ENCODE measurements at places on chromosomes 3 and 15.
A peak's percentile ranks its signal among the peaks of the same experiment; 100 is the strongest.

DNA sequence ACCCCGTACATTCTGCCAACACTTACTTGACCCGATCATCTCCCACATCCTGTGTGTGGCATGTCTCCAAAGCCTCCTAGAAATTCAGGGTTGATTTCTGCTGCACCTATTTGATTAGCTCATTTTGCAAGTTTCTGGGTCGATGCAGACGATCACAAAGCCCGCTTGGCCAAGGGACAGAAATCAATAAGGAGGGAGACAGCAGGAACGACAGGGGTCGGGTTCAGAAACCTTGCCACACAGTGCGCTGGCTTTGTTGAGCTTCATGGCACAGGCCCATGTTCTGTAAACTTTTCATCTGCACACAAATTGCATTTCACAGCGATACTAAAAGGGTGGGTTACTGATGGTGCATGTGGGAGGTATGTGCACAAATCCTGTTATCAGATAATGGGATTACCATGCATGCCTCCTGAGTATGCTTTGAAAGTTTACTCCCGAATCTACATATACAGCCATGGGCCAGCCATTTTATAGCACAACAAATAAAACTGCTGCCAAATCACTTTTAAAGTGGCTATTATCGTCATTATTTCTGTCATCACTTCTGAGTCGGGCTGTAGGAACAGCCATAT lies 95.9 kb upstream of the ATP11B start:
- no peak for DNase-seq

DNA sequence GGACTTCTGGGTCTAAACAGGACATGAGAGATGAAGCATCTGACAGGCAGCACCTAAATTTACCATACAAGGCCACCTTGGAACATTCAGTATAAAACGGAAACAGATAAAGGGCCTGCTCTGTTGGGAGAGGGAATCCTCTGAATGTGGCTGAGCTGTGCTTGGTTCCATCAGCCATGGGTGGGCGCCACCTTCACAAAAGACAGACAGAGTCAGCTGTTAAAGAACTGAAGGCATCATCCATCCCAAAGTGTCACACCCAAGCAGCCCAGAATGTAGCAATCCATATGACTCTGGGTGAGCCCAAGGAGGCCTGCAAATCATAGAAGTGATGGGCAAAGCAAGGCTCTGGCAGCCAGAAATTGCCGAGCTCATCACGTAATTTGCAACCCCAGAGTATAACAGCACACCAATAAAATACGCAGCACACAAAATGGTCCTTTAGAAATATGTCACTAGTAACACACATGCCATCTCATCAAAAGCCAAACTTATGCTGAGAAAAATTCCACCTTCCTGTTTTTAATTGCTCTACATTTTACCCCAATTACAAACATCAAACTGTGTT lies 24.8 kb upstream of the RBP1 start:
- no peak for DNase-seq

- no peak for DNase-seq
These were observed 68.8 kb downstream of the DNAJC13 start for GRCh38 chr3:132486099-132486498.

- DNase-seq = no peak
These were observed 207.3 kb downstream of the PLCL2 start for GRCh38 chr3:17091910-17092582.

DNA sequence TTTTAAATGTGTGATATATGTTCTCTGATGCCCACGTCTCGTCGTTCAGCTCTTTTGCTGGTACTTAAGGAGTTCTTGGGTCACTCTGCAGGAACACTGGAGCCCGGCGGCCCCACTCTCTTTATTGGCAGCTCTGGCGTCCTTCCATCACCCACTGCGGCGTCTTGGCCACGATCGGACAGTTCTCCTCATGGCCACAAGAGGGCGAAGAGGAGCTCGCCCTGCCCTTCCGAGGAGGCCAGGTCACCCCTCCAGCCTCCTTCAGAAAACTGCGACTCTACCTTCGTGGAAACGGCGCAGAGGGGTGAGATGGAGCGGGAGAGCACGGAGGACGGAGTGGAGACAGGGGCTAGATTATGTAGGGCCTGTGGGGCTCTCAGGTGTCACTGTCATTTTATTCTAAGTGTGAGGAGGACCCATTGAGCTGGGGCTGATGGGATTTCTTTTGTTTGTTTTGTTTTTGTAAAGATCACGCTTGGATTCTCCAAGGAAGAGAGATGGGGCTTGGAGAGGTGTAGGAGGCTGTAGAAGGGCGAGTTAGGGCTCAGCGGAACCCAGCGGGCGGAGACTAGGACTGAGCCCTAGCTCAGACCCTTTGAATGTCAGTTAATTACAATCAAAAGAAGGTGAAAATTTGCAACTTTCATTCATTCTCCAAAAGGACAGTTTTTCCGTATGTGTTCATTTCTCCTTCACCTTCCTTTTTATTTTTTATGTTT lies 28.0 kb upstream of the GABRA5 start:
- DNase-seq = no peak

DNA sequence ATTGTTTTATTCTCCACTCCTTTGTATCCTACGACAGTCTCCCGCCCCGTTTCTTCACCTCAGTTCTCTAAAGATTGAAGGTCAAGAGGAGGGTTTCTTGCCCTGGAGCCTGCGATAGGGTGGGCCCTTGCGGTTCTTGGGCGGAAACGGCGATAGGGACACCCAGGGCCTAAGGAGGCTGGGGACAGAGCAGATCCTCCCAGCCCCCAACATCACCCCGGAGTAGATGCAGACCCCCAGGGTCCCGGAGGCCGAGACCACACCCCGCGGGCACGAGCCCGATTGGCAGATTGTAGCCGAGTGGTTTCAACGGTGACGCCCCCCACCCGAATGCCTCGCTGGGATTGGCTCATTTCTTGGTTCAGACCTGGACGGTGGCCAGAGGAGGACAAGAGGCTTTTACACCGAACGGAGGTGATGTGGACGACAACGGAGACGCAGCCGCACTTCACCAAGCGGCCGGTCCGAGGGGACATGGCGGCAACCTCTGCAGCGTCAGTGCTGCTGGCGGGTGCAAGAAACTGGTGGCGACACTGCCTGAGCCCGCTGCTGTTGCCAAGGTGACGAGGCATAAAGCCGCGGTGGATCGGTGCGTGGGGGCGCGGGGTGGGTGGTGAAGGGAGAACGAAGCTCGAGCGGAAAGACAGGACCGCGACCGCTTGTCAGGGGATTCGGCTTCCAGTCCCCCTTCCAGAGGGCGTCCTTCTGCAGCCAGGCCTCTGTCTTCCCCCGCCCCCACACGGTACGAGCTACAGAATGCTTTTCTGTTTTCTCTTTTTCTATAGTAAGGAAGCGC lies 19.0 kb upstream of the MCF2L2 start:
- DNase-seq = peak; percentile 81

GRCh38 chr15:28081594-28081993 lies 17.5 kb downstream of the OCA2 start:
- DNase-seq = no peak

DNA sequence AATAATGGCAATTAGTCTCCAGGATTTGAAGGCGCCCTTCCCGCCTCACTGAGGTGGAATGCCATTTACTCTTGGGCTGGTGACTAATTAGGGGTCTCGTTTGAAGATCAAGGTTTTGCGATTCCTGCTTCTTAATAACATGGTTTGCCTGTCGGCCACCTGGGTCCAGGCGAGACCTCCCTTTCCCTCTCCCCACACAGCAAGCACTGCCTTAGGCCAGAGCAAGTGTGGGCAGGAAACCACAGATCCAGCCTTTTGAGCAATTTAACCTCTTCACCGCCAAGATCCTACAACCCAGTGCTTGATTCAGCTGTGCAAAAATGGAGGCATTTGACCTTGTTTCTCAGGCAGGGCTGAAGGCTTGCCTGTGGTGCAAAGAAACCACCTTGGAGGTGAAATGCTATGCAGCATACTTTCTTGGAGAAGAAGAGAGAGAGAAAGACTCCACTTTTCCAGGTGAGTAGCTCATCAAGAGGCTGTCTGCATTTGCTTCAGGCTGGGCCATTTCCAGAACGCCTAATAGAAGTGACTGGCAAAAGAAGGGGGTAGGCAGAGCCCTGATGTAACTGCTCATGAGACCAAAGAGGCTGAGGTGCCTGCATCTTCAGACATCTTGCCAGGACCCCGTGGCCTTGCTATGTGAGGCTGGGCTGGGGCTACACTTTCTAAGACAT lies 34.1 kb upstream of the WNT5A start:
- no peak for DNase-seq

DNA sequence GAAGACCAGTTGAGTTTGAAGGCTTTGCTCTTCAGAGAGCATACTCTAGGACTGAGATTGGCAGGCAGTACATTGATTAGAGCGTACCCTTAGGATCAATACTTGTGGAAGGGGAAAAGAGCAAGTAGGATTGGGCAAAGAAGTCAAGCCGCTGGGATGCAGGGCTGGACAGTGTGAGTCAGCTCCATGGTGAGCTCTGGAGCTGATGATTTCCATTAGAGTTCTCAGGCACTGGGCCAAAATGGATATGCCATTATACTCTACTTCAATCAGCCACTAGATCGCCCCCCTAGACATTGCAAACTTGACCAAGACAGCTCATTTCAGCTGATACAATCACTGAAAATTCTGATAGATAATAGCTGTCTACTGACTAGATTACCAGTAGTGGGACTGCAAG lies 432.7 kb upstream of the ALCAM start:
- no peak for DNase-seq

GRCh38 chr3:161557445-161558150 lies 61.0 kb downstream of the OTOL1 start:
- DNase-seq = no peak

- no peak for DNase-seq
These were observed 8.4 kb upstream of the KLF15 start for GRCh38 chr3:126365351-126366277.

GRCh38 chr3:124552224-124552623 lies 178.0 kb upstream of the UMPS start:
- DNase-seq = no peak

DNA sequence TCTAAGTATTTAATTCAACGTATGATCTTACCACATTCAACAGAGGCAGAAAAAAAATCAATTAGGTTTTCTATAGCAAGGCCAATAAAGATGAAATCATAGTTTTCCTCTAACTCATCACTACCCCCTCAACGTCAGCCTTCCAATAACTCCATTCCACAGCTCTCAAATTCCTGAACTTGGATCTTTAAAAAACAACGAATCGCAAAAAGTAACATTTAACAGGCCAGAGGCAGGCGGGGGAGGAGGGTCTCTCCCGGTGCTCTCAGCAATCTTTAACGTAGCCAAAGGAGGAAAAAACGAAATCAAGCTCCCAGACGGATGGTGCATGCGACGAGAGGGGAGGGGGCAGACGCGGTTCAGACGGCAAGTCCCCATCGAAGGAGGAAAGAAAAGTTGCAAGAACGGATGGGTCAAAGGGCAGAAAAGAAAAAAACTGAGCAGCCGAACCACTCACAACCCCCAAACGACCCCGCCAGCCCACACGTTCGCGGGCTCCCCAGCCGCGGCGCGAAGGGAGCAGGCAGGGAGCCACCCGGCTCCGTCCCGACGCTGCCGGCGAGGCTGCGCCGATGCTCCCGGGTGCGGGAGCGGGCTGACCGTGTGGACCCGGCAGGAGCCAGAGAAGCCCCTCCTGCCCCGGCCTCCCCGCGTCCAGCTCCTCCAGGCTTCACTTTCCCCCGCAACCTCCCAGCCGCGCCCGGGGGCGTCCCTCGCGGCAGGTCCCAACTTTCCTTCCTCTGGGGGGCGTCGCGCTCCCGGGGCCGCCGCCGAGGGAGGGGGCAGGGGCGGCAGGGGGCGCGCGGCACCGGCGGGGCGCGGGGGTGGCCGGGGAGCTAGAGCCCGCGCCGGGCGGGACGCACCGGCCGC lies 703 bp downstream of the PEAK1 start:
- peak; percentile 31 for DNase-seq

DNA sequence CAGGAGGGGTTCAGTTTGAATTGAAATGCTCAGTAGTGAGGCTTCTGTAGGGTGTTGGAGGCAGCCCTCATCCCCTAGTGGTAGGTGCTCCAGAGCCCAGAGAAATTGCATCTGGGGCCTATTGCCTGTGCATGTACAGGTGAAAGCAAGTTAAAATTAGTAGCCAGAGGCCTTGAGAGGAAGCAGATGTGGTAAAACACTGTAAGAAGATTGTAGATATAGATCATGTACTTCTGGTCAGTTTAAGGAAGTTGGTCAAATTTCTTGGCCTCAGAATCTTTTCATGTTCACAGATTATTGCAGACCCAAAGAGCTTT lies 34.6 kb downstream of the IGSF10 start:
- no peak for DNase-seq

- DNase-seq = peak; percentile 30
These were observed 91.1 kb downstream of the LINGO1 start for GRCh38 chr15:77541421-77542181.

- DNase-seq = no peak
These were observed 176.2 kb downstream of the EFHB start for GRCh38 chr3:19757773-19758172.

- DNase-seq = no peak
These were observed 114.3 kb downstream of the DIPK2A start for GRCh38 chr3:144085964-144086363.
